Stimulated activated CD4-positive, alpha-beta T cell treated with anti-CD3 and anti-CD28 coated beads, Interleukin-1b, Interleukin-23, amount 100 ng/mL, for 4 hours (primary cell): ENCODE measurements at places on chromosomes 12 and 14.
A peak's percentile ranks its signal among the peaks of the same experiment; 100 is the strongest.

DNA sequence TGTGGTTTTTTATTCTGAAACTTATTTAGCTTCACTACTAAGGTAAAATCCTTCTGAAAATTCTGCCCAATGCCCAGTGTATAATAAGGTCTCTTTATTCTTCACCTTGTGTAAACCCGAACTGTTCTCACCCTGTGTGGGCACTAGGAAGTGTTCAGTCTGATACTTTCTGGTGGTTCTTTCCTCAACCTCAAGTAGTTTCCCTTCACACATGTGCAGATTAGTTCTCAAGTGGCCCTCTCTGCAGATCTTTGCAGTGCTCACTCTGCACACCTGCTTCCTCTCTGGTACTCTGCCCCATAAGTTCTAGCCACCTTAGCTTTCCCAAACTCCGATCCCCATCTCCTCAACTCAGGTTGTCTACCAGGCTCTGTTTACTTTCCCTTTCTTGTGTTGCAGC is 61.6 kb downstream of the RAD51B start:
- DNase-seq, result no peak

- no peak for DNase-seq
Observed at GRCh38 chr14:100677554-100678468, 48.9 kb upstream of the DLK1 start.

- no peak for DNase-seq
Observed at GRCh38 chr12:120353556-120354317, 15.2 kb downstream of the MSI1 start.

- peak; percentile 19 for DNase-seq
Observed at GRCh38 chr12:51323317-51323960, 535 bp downstream of the BIN2 start.

- no peak for DNase-seq
Observed at GRCh38 chr12:100332852-100333251, 24.0 kb upstream of the SLC17A8 start.

DNA sequence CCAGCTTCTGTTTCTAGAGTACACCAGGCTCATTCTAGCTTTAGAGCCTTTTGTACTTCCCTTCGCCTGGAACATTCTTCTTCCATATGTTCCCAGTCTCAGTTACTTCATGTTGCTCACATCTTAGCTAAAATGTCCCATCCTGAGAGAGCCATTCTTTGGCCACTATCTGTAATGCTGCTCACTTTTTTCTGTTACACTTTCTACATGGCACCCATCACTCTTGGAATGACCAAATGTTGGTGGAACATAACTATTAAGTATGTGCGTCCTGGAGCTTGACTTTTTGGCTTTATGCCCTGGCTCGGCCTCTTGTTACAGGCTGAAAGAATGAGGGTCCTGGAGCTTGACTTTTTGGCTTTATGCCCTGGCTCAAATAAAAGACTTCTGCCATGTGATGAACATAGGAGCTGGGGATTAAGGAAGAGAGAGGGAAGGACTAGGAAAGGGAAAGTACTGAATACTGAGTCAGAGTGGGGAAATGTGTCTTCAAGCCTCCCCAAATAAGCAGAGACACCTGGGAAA is 442.9 kb upstream of the ATP2B1 start:
- DNase-seq, result no peak

DNA sequence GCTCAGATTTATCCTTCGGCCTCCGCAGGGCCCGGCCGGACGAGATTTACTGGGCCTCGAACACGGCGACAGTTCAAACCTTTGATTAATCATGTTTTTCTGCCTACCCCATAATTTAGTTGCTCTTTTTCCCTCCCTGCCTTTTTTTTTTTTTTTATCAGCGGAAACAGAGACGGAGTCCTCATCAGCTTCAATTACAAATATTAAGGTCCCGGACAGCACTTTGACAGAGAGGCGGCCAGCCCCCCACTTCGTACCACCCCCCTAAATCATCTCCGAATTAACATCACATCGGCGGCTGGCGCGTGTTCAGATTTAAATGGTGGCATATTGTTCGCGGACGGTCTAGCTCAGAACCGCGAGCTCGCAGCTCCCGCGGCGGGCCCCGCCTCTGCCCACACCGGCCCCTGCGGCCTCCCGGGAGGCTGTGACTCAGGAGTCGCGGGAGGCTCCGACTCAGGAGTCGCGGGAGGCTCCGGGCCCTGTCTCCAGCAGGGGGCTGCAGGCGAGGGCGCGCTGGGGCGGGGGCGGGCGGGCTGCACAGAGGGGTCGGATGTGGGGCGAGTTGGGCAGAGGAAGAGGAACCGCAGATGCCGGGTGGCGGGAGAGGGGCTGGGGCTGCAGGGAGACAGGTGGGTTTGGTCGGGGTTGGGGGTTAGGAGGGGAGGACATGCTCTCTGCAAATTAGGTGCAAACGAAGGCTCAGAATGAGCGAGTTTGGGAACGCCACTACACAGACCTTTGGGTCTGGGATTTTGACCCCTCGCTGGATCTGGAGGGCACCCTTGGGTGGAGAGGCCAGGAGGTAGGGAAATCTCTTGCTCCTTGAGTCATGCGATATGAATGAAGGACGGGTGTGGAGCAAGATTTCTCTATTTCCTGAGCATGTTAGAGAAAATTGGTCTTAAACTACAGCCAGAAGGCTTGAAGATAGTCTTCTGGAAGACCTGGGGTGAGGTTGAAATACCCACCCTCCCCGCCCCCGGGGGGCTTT is 19.6 kb upstream of the ATP5MC2 start:
- no peak for DNase-seq

DNA sequence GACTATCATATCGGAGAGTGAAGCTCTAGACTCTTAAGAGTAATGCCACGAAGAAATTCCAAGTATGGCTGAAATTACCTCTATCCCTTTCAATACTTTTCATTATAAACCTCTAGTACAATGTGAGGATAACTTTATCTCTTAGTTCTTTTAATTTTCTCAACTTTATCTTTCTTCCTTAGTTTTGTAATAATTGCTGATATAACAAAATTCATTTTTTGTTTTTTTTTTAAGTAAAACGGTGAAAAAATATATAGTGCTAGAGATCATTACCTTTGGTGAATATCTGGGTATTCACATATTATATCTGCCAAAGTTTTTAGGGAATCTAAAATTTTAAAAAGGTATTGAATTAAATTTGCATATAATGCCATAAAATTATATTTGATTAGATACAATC is 19.5 kb upstream of the DNAAF2 start:
- no peak for DNase-seq

DNA sequence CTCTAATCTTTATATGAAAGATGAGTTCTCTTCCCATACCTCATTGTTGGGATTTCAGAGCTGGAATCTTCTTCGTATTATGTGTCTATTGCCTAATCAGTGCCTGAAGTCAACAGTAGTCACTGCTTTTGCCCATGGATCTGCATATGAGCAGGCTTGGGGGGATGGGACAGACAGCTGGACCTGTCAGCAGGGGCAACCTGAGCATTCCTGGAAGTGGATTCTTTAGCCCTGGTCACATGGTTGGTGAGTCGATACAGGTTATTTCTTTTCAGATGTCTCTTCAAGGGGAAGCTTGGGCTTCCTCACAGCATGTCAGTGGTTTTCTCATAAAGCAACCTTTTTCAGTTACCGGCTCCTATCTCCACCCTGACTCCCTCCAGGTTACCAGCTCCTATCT is 97.3 kb upstream of the RBM19 start:
- DNase-seq, result no peak

GRCh38 chr14:33465846-33466700 is 484.8 kb downstream of the EGLN3 start:
- no peak for DNase-seq

DNA sequence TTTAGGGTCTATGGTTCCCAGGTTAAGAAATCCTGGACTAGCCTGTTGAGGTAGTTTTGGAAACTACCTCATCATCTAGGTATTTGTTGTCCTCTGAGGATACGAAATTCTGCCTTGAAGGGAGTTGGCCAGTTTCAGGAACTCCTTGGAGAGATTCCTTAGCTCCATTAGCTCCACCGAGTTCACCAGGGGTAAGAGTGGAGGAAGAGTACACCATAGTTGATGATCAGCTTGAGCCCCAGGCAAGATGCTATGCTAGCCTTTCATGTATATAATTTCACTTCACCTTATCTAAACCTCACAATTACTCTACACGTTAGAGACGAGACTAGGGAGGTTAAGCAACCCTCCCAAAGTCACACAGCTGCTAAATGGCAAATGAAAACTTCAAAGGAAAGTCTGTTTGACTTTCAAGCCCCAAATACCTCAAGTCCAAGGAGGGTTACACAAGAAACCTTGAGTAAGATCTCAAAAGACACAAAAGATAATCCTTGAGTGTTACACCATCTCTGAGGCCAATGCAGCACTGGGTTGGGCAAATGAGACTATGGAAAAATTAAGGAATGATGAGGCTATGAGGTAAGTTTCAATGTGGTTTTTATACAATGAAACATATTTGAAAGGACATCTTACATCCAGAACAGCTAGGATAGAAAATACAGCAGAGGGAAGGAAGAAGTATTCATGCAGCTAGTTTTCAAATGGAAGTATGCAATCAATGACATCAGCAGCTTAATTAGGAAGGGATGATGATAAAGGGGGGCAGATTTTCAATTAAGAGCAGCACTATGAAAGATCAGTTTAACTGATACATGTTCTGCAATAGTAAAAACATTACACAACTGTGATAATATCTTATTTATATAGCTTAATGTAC is 97.2 kb upstream of the KRAS start:
- DNase-seq, result no peak

DNA sequence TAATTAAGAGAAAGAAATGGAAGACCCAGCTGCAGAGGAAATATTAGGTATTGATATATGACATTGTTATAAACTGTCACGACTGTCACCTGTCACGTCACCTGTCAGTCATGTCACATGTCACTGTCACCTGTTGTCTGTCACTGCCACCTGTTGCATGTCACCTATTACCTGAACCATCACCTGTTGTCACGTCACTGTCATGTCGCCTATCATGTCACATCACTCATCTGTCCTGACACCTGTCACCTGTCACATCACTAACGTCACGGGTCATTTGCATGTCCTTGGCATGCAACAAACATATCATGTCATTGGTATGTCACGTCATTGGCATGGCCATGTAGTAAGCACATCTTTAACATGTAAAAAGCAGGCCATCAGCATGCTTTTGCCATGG is 26.6 kb upstream of the TESC start:
- DNase-seq, result no peak

- peak; percentile 8 for DNase-seq
Observed at GRCh38 chr12:24719293-24719721, 229.6 kb downstream of the BCAT1 start.

- DNase-seq, result no peak
Observed at GRCh38 chr14:96184737-96185136, 19.9 kb upstream of the BDKRB2 start.

DNA sequence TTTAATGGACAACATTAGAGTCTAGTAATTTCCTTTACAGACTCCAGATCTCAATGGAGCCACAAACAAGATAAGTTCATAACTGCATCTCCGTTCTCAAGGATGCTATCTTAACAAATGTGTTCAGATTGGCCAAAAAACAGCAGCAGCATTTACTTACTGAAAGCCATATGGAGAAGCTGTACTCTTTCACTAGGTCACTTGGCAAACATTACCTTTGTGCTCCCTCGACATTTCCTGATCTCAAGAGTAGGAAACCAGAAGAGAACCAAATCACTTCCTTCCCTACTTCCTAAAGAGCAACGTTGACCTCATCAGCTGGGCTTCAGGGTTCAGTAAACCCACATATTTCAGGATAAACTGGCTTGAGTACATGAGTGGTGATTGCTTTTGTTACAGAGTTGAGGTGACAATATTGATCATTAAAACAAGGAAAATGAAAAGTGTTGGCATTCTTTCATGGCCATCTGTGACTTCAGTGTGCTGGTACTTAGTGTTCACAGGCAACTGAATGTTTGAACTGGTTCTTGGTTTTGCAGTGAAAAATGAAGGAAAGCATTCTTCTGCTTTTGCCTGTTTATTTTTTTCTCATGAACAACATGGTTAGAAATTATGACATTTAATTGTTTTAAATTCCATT is 449.6 kb downstream of the TMEM117 start:
- no peak for DNase-seq

DNA sequence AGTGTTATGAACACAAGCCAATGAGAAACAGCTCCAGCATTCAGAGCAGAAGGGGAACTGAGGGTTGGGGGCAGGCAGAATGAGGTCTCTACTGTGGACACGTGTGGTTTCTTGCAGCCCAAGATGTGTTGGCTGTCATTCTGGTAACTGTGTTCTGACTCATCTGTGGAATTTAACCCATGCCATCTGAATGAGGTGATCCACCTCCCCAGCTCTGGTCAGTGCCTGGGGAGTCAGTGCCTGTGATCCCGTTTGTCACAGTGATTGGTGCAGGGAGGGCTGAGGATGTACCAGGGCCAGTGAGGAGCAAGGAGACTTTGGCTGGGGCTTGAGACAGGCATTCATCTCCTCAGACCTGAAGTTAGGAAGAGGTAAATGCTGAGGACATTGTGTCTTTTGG is 216.8 kb downstream of the MSRB3 start:
- no peak for DNase-seq

DNA sequence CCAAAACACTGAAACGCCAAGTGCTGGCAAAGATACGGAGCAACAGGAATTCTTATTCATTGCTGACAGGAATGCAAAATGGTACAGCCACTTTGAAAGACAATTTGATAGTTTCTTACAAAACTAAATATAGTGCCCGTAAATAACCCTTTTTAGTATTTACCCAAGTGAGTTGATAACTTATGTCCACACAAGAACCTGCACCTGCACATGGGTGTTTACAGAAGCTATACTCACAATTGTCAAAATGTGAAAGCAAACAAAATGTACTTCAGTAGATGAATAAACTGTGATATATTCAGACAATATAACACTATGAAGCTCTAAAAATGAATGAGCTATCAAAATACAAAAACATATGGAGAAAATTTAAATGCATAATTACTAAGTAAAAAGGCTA is 86.6 kb downstream of the ATXN7L3B start:
- no peak for DNase-seq

DNA sequence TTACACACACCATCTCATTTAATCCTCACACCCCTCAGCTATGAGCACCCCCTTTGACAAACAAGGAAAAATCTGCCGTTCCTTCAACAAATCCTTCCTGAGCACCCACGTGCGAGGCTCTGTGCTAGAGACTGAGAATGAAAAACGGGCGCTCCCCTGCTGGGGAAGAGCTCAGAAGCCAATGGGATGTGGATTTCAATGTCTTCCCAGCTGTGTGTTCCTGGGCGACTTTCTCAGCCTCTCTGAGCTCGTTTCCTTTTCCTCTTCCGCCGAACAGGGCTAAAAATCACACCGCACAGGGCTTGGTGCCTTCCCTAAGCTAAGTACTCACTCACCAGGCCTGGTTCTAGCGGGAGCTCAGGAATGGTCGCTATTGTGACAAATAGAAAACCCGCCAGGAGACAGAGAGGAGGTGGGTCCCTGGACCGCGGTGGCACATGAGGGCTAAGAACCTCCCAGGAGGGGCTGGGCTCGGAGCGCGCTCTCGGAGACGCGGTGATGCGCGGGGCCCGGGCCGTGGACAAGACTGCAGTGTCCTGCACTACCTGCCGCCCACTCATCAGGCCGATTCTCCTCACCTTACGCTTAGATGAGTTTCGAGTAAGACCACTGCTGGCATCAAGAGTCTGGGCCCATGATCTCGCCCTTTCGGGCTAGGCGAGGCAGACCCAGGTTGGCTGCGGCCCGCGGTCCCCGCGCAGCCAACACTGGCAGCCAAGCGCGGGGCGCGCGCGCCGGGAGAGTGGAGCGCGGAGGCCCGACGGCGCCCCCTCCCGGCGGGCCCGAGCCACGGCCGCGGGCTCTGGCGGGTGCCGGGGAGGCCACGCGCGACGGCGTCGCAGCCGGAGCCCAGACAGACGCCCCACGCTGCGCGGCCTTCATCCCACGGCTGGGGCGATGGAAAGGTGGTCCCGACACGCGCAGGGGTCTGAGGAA is 17.0 kb downstream of the ZDHHC22 start:
- DNase-seq, result peak; percentile 51
